ENCODE measurements at places on chromosomes 4 and X. TPM values are rescaled to one million over a fixed set of nuclear protein-coding genes. Genes with fewer than 3 reads are reported as not detected.

DNA sequence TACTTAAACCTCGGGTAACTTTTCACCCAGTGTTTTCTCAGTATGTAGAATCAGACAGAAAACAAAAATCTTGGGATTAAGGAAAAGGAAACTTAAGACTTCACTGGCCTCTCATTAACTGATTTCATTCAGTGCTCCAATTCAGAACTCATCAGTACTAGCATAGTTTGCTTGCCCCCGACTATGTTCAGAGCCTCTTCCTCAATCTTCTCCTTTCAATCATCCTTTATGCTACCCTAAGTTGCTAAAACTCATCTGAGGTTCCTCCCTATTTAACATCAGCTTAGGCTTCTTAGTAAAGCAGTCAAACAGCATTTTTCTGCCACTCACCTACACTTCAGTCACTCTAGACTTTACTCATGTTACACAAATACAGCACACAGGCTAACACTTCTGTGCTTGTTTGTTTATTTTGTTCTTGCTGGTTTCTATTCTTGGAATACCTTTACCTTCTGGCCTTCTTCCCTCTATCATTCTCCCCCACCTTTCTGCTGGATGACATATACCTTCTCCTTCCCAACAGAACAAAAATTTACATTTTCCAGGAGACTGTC, 163.0 kb upstream of the TLL1 start:
- DNase-seq: no peak

Gene ANXA10
- total RNA-seq: not detected

Gene TMEM255A
- not detected for total RNA-seq

Gene PRR32
- not detected for total RNA-seq

- DNase-seq: no peak
Observed at GRCh38 chr4:113555868-113556267, 205.7 kb downstream of the CAMK2D start.

Gene SAP30
- total RNA-seq: 22.0 TPM

Data from activated CD4-positive, alpha-beta T cell treated with anti-CD3 and anti-CD28 coated beads for 36 hours (primary cell).